Thoracic aorta (tissue), 2 donors: ENCODE measurements at places on chromosomes 5 and 9. TPM values are rescaled to one million over a fixed set of nuclear protein-coding genes. Genes with fewer than 3 reads are reported as not detected.
A peak's percentile ranks its signal among the peaks of the same experiment; 100 is the strongest.

Gene CCNJL
- total RNA-seq, result 3.0 TPM

Gene CDKN2B
- 10.0 TPM for total RNA-seq

Gene TUSC1
- total RNA-seq, result 31.1 TPM

Gene INSYN2B
- total RNA-seq, result not detected

Gene ADAMTSL1
- 61.4 TPM for total RNA-seq

Gene FOXD4L4
- not detected for total RNA-seq

Gene ADGRD2
- not detected for total RNA-seq

Gene PRRX2
- total RNA-seq, result 42.0 TPM

DNA sequence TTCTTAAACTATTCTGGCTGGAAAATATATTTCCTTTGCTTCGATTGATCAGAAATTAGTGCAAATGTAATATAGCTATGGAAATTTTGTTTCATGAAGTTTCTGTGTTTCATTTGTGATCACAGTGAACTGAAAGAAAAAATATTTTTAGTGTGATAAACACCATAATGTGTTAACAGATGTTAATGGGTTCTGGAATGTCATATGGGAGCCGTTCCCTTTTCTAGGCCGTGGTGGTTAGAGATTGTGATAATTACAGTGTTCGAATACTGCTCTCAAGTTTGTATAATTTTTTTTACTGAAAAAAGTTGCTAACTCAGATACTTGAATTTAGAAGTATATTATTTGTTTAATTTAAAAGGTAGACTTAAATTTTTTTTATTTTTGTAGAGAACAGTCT lies 19.3 kb downstream of the GAPVD1 start:
- H3K4me1 ChIP-seq, result no peaks in the 10 kb centered on the region
- no peaks in the 10 kb centered on the region for H3K36me3 ChIP-seq
- H3K27me3 ChIP-seq, result no peaks in the 10 kb centered on the region
- H3K27ac ChIP-seq, result no peak overlapping the region
- no peak for DNase-seq

GRCh38 chr5:87185838-87186237 lies 81.8 kb upstream of the RASA1 start:
- H3K36me3 ChIP-seq, result no peaks in the 10 kb centered on the region
- H3K4me3 ChIP-seq, result no peak overlapping the region
- no peak overlapping the region for H3K27ac ChIP-seq
- no peaks in the 10 kb centered on the region for H3K4me1 ChIP-seq
- no peaks in the 10 kb centered on the region for H3K27me3 ChIP-seq
- no peak for DNase-seq

GRCh38 chr5:141691286-141691866 lies 9.3 kb upstream of the ARAP3 start:
- H3K4me1 ChIP-seq, result peaks cover 4% of the 10 kb centered on the region
- H3K27ac ChIP-seq, result no peak overlapping the region
- H3K36me3 ChIP-seq, result no peaks in the 10 kb centered on the region

GRCh38 chr9:27835746-27836145 lies 262.5 kb upstream of the C9orf72 start:
- no peaks in the 10 kb centered on the region for H3K4me1 ChIP-seq
- no peak overlapping the region for H3K4me3 ChIP-seq
- DNase-seq, result no peak
- no peak overlapping the region for H3K27ac ChIP-seq

DNA sequence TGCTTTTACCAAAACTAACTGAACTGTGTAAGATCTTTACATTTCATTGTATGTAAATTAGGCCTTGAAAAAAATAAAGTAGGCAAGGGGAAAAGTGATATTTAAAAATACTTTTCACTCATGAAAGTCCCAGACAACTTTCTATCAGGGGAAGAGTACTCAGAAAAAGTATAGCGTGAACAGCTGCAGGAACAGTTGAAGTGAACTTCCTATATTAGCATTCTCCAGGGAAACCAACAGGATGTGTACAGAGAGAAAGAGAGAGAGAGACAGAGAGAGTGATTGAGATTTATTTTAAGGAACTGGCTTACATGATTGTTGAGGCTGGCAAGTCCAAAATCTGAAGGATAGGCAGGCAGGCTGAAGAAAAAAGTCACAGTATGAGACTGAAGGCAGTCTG lies 42.0 kb downstream of the ERMP1 start:
- H3K36me3 ChIP-seq, result peaks cover 10% of the 10 kb centered on the region
- no peak overlapping the region for H3K27ac ChIP-seq
- no peaks in the 10 kb centered on the region for H3K27me3 ChIP-seq
- H3K4me3 ChIP-seq, result no peak overlapping the region
- no peaks in the 10 kb centered on the region for H3K4me1 ChIP-seq

DNA sequence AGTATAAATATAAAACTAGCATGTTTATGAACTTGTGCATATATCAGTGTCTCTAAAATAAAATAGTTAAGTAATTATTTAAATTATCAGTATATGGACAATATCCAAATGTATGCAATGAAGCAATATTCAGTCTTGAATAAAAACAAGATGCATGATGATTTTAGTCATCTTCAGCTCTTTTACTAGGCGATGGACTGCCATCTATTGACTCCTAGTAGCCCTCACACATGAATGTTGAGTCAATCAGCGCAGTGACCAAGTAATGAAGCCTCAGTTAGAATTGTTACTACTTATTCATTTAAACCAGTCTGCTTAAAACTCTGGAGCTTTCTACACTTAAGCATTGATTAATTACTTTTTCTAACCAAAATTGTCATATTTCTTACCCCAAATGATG lies 92.9 kb upstream of the GRHPR start:
- no peaks in the 10 kb centered on the region for H3K4me1 ChIP-seq
- no peak overlapping the region for H3K27ac ChIP-seq
- no peaks in the 10 kb centered on the region for H3K27me3 ChIP-seq
- no peak for DNase-seq

GRCh38 chr5:17436761-17437221 lies 61.2 kb upstream of the TAF11L2 start:
- H3K27ac ChIP-seq, result no peak overlapping the region
- DNase-seq, result no peak
- H3K4me3 ChIP-seq, result peak overlapping the region; percentile 2
- no peaks in the 10 kb centered on the region for H3K27me3 ChIP-seq

DNA sequence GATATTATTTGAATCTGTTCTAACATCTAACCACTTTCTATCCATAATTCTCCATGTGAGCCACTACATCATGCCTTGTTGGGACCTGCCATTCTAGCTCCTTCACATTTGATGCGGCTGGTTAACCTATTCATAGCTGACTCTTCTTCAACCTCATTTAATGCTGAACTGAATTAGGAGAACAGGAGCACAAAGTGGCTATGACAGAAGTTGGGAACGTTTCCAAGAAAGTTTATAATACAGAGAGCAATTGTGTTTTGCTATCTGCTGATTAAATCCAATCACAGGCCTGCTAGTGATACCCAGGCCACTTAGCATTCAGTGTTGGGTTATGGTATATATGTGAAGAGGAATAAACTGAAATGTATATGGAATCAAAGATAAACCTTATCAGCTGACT lies 440.3 kb downstream of the PTPRD start:
- no peak overlapping the region for H3K27ac ChIP-seq
- H3K4me1 ChIP-seq, result no peaks in the 10 kb centered on the region
- H3K36me3 ChIP-seq, result no peaks in the 10 kb centered on the region
- no peak overlapping the region for H3K4me3 ChIP-seq
- H3K27me3 ChIP-seq, result no peaks in the 10 kb centered on the region

DNA sequence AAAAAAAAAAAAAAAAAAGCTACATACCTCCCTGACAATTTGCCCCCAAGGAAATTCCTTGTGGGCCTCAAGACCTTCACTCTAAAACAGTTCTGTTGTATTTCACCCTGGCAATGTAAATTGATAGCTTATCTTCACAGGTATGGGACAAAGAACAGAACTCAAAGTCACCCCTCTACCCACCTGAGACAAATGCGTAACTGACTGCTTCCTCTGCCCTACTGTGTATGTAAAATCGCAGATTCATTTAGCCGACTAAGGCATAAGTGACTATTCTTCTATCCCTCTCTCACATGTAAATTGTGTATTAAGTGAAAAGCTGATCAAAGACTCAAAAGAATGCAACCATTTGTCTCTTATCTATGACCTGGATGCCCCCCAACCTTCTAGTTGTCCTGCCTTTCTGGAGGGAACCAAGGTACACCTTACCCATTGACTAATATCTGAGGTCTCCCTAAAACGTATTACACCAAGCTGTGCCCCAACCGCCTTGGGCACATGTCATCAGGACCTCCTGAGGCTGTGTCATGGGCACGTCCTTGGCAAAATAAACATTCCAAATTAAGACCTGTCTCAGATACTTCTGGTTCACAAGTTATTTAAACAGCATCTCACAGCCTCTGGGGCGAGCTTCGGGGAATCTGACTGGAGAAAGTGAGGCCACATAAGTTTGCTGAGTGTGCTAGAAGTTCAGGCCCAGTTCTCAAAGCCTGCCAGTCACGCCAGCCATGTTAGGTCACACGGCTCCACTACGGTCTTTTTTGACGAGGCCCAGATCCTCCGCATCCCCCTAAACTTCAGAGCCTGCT lies 954 bp downstream of the TBCA start:
- H3K27me3 ChIP-seq, result no peaks in the 10 kb centered on the region
- peaks cover 18% of the 10 kb centered on the region for H3K4me1 ChIP-seq
- H3K4me3 ChIP-seq, result peak overlapping the region; percentile 93

DNA sequence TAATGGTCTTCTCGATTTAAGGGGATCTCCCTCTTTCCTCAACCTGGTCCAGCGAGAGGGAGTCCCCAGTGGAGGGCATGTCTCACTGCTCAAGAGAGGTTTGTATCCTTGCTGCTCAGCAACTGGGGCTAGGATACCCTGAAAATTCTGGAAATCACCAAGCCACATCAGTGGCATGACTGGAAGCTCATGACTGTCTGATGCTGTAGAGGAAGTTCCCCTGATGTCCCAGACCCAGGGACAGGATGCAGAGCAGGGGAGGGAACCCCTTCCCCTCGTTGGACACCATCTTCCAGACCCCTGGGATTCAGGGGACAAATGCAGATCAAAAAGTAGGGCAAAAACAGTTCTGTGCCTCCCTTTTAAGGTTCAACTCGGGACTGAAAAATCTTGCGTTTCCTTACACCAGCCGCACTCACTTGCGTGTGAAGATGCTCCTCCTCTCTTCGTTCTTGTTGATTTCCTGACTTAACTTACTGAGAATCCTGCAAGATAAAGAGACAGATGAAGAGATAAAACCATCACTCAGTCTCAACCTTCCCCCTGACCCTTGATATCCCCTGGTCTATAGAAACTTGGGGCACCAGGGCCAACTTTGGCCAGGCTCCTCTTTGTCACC lies 22.1 kb downstream of the LCP2 start:
- no peak overlapping the region for H3K4me3 ChIP-seq
- no peaks in the 10 kb centered on the region for H3K27me3 ChIP-seq
- DNase-seq, result no peak

GRCh38 chr9:114400772-114401171 lies 13.0 kb upstream of the AKNA start:
- no peak for DNase-seq
- no peak overlapping the region for H3K27ac ChIP-seq
- no peaks in the 10 kb centered on the region for H3K27me3 ChIP-seq
- no peaks in the 10 kb centered on the region for H3K36me3 ChIP-seq
- H3K4me3 ChIP-seq, result no peak overlapping the region
- H3K4me1 ChIP-seq, result peaks cover 5% of the 10 kb centered on the region

DNA sequence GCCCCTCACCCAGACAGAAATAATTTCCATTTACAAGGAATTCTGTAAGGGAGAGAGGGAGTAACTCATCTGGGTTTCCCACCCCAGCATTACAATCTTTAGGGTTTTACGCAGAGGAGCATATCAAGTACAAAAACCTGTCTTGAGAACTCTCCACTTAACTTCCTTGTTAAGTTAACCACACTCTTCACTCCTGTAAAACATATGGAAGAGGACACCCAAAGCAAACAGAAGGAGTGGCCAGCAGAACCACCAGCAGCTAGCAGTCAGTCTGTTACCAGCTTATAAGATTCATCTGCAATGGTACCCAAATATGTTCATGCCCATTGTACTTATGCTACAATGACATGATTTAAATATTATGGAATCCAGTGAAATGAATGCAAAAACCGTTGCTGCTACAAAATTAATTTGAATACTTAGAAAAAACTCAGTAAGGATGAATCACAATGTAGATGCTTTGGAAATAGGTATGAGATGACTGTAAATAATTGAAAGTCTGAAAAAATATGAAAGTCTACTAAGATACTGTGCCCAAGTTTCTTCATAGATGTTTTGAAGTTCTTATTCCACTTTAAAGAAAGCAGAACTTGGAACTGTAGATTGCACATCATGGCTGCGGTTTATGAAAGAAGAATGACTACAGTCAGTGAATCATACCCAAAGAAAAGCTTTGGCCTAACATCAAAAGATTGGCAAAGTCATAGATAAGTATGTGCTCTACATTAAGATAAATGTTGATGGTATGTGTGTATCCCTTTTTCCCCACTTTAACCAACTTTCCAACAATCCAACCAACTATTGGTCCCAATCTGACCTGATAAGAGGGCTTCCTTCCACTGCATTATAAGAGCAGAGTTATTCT lies 233.6 kb downstream of the ACTL7B start:
- H3K27me3 ChIP-seq, result no peaks in the 10 kb centered on the region
- DNase-seq, result no peak
- no peaks in the 10 kb centered on the region for H3K36me3 ChIP-seq
- no peak overlapping the region for H3K27ac ChIP-seq

- peaks cover 6% of the 10 kb centered on the region for H3K27me3 ChIP-seq
- peaks cover 30% of the 10 kb centered on the region for H3K4me1 ChIP-seq
- H3K36me3 ChIP-seq, result no peaks in the 10 kb centered on the region
- H3K27ac ChIP-seq, result peak overlapping the region; percentile 94
Observed at GRCh38 chr5:42949348-42950115, 90.6 kb downstream of the ANXA2R start.

DNA sequence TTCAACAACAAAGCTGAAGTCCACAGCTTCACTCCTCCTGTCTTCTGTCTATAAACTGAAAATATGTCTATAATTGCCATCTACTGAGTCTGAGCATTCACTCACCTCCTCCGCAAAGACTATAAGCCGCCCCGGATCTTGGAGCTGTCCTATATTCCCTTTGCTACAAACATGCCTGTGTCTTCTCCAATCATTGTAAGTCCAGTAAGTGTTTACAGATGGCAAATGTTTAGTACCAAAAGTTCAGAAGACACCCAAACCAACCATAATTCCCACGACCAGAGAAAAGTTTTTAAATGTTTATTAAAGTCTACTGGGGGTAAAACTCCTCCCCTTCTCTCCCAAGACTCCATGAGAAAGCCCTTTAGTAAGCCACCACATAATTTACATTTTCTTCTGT lies 80.9 kb downstream of the EBF1 start:
- peaks cover 14% of the 10 kb centered on the region for H3K4me1 ChIP-seq
- no peak overlapping the region for H3K4me3 ChIP-seq
- H3K36me3 ChIP-seq, result no peaks in the 10 kb centered on the region
- DNase-seq, result no peak

DNA sequence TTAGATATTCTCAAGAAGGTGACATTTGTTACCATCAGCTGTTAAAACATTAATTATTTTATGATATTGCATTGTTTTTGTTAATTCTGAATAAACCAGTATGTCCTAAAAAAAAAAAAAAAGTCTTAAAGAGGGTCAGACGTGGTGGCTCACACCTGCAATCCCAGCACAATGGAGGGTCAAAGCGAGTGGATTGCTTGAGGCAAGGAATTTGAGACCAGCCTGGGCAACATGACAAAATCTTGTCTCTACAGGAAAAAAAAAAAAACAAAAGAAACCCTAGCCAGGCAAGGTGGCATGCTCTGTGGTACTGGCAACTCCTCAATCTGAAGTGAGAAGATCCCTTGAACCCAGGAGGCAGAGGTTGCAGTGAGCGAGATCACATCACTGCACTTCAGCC lies 46.8 kb downstream of the CYLC2 start:
- no peak for DNase-seq
- H3K36me3 ChIP-seq, result no peaks in the 10 kb centered on the region
- no peak overlapping the region for H3K27ac ChIP-seq
- no peak overlapping the region for H3K4me3 ChIP-seq
- no peaks in the 10 kb centered on the region for H3K27me3 ChIP-seq

GRCh38 chr5:177183142-177183541 lies 49.6 kb downstream of the NSD1 start:
- H3K27ac ChIP-seq, result no peak overlapping the region
- H3K36me3 ChIP-seq, result no peaks in the 10 kb centered on the region
- H3K4me1 ChIP-seq, result peaks cover 8% of the 10 kb centered on the region
- no peak overlapping the region for H3K4me3 ChIP-seq
